ENCODE measurements at places on chromosomes 12 and 14.

- DNase-seq: no peak
Measured at GRCh38 chr14:56065621-56066290, 52.5 kb upstream of the PELI2 start.

GRCh38 chr12:77751939-77752338 lies 78.8 kb upstream of the NAV3 start:
- no peak for DNase-seq

- no peak for DNase-seq
Measured at GRCh38 chr12:108080363-108080762, 48.7 kb upstream of the WSCD2 start.

DNA sequence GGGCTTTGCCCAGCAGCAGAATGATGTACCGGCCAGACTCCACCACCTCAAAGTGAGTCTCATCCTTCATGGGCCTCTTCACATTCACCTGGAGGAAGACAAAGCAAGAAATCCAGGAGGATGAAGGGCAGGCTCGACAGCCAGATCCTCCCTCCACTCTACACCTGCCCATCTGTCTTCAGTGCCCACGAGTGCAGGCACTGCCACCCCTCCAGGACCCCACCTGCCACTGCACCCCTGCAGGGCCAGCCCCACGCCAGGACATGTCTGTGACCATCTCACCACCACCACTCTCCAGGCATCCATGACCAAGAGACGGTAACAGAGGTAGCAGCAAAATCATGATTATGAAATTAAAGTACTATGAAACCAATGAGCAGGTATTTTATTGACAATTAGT lies 84.3 kb upstream of the ANO2 start:
- DNase-seq: no peak

GRCh38 chr12:53196486-53196885 lies 10.6 kb downstream of the ITGB7 start:
- DNase-seq: no peak

GRCh38 chr12:93125126-93125525 lies 196.0 kb upstream of the EEA1 start:
- no peak for DNase-seq

DNA sequence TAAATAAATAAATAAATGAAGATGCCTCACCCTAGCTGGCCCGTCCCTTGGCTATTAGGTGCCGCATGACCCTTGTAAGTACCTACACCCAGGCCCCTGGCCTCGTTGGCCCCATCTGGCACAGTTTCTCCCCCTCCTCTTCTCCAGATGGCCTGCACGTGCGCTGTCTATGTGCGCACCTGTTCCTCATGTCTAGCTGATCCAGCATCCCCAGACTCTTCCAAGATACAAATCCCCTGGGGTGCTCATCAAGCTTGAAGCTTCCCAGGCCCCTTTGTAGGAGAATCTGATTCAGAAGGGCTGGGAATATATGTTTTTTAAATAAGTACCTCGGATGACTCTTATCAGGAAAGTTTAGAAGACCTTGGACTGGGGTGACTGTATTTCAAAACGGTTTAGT lies 133.3 kb downstream of the CHST11 start:
- DNase-seq: no peak

- no peak for DNase-seq
Measured at GRCh38 chr14:75513911-75514672, 8.2 kb upstream of the BATF start.

- no peak for DNase-seq
Measured at GRCh38 chr12:104498211-104498801, 41.6 kb downstream of the CHST11 start.

DNA sequence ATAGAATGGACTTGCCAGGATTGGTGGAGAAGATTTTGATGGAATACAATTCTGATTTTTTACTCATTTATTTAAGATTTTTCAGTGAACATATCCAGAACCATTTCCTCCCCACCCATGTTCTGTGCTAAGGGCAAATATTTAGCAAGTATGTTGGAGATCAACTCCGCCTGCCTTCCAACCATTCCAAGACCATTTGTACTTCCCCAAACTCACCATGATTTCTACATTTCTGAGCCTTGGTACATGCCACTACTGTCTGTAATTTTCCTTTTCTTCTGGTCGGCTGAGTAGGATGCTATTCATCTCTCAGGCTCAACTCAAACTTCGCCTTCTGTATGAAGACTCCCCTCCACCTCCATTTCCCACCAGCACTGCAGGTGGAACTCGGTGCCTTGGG lies 150.6 kb downstream of the NTF3 start:
- no peak for DNase-seq

DNA sequence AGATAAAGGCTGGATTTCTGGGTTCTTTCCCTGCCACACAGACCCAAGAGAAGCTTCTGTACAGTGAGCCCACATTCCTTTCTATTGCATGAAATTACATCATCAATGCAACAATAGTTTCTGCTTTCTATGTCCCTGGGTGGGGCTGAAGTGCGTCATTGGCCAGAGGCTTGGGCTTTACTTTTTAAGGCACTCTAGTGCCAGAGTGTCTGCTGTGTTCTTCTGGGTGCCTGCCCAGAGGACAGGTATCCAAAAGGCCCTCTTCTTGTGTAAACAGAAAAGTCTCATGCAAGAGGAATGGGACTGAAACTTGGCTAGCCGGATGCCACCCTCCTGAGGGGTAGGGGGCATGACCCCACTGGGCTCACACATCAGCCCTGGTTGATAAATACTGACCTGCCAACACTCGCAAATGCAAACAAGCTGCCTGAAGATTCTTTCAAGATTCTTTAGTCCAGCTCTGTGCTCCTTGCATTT lies 5.9 kb downstream of the KRT86 start:
- no peak for DNase-seq

- DNase-seq: peak; percentile 70
Measured at GRCh38 chr12:47903927-47904712, 674 bp downstream of the VDR start.

- no peak for DNase-seq
Measured at GRCh38 chr12:95788637-95789036, 1.9 kb downstream of the NTN4 start.

DNA sequence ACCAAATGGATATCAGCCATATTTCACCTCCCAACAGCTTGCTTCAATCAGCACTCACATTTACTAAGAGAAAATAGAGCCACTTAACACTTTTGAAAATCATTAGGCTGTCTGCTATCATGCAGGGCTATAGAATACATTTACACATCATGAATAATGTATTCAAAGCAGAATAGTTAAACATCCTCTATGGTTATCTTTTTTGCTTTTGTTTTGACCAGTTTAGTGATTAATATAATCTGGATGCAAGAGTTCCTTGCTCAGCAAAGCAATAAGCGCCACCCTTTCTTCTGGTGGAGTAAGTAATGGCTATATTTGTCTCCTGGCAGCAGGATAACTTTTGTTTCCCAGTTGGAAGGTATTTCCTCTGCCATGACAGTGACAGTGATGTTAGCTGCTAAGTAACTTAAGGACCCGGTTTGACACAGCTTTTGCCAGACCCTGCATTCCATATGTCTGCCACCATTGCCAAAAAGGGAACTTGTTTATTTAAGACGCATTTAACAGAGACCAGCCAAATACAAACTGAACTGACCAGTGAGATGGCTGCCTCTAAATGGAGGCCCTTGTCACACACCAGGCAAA lies 70.3 kb upstream of the NR2C1 start:
- no peak for DNase-seq

- no peak for DNase-seq
Measured at GRCh38 chr14:104929268-104930230, 4.9 kb downstream of the PLD4 start.

- DNase-seq: no peak
Measured at GRCh38 chr12:74415633-74416032, 122.0 kb upstream of the ATXN7L3B start.

GRCh38 chr12:12010277-12011039 lies 60.3 kb upstream of the BCL2L14 start:
- peak; percentile 51 for DNase-seq
